ENCODE measurements at places on chromosomes 5 and 9.

GRCh38 chr9:81225596-81225995, 463.8 kb downstream of the TLE1 start:
- no peak for DNase-seq

- no peak for DNase-seq
Measured at GRCh38 chr9:126633881-126634558, 20.3 kb downstream of the LMX1B start.

GRCh38 chr9:91577633-91578061, 154.0 kb upstream of the NFIL3 start:
- no peak for DNase-seq

GRCh38 chr5:42811591-42812446, at the start of gene SELENOP:
TSS of gene SELENOP (minus strand) at chr5:42811892. CDS start at chr5:42808353, 3,539 bp downstream.
- peak; percentile 47 for DNase-seq

GRCh38 chr9:114382699-114383520, 4.9 kb downstream of the AKNA start:
- no peak for DNase-seq

DNA sequence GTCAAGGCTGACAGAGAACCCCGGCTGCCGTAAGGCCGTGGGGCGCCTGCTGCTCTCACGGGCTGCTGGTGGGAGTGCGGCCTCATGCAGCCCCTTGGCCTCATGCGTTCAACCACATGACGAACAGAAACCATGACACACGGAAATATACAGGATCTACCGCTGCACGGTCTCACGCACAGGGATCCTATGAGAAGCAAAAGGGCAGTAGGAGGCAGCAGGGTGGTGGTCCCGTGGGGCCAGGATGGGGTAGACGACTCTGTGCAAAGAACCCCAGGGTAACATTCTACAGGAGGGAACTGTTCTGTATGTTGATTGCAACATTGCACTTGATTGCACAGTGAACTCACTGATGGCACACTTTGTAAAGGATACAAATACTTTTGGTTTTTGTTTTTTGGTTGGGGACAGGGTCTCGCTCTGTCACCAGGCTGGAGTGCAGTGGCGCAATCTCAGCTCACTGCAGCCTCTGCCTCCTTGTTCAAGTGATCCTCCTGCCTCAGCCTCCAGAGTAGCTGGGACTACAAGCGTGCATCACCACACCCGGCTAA, 51.6 kb downstream of the NACC2 start:
- DNase-seq, result no peak

GRCh38 chr9:35114840-35115628, 628 bp downstream of the ATOSB start:
- DNase-seq, result no peak

GRCh38 chr5:100731768-100732167, 171.3 kb downstream of the ST8SIA4 start:
- no peak for DNase-seq

DNA sequence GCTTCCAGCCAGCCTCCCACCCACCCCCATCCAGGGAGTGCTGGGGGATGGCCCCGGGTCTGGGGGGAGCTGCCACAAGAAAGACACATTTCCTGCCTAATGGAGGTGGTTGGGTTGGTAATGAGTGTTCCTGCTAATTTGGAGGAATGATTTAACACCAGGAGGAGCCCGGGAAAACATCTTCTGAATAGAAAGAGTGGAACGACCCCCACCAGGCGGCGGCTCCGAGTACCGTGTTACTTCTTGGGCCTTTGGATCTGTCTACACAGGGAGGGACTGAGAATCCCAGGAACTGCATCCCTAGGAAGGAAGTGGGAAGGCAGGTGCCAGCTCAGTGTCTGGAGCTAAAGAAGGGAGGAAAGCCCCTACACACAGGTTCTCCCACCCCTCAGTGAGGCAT, 64.6 kb downstream of the TSPAN17 start:
- no peak for DNase-seq

GRCh38 chr9:104345061-104345460, 159.0 kb upstream of the OR13F1 start:
- no peak for DNase-seq

DNA sequence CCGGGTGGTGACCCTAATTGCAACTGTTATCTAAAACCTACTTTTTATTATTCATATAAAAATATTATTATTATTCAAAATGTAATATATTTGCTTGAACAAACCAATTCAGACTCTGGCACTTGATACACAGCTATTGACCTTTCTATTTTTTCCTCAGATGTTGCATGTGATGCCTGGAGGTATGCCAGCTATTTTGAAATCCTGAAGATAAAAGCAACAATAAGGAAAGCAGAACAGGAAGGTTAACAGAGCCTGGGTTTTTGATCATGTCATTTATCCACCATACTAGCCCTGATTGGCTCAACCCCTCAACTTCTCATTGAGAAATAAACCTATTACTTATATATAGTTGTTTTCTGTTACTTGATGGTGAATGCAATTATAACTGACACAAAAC, 340.9 kb upstream of the KIF2A start:
- DNase-seq, result no peak

DNA sequence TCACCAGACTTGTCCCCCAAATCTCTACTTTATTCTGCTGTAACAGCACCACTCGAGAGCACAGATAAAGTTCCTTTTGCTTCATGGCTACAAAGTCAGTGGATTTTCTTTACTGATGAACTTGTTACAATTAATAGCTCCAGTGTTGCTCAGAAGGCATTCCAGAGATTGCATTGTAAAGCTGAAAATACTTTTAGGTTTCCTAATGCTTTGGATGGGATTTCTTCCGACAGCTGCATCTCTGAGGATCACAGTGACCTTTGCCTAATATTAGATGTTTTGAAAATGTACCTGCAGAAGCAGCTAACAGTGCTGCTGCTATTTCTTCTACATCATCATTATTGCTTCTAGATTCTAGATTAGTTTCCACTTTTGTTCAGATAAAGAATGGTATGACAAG, 58.8 kb upstream of the TMEM171 start:
- DNase-seq, result no peak

DNA sequence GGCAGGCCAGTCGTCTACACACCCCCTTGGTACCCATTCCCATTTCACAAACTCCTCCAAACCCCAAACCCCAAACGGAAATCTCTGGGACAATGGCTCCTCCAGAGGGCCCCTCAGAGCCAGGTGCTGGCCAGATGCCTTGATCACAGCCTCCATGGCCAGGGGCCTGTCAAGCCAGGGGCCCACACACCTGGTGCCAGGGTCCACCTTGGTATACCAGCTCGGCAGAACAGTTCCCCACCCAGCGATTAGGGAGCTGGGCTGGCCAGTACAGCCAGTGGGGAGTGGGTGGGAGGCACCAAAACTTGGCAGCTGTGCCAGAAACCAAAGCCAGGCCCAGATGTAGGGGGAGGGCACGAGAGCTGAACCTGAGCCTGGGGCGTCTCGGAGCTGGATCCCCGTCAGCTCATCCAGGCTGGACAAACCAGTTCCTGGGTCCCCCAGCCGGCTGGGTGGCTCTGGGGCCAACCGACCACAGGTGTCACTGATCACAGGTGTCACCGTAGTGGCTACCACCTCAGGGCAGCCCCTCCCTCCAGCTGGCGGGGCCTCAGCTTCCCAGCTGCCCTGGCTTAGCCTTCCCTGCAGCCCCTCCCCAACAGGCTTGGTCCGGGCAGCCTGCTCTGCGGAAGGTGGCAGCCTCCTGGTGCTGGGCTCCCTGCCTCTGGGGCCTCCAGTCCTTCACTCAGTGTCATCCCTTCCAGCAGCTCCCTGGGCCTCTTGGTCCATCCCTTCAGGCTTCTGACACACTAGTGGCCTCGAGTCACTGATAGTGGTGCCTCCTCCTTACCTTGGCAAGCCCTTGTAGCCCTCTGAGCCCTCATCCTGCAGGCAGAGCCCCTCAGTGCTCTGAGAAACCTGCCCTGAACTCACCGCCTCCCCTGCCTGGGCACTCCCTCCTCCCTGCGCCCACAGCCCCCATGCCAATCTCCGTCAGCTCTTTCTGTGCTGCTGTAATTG, 6.6 kb upstream of the RMND5B start:
- no peak for DNase-seq

- no peak for DNase-seq
Measured at GRCh38 chr5:80973027-80973426, 12.9 kb downstream of the RASGRF2 start.

- DNase-seq, result no peak
Measured at GRCh38 chr5:109045710-109046109, 298.0 kb downstream of the FER start.

GRCh38 chr5:122121479-122122465, 7.6 kb upstream of the ZNF474 start:
- DNase-seq, result no peak

- no peak for DNase-seq
Measured at GRCh38 chr5:93072831-93073459, 508.1 kb downstream of the NR2F1-AS1 start.

DNA sequence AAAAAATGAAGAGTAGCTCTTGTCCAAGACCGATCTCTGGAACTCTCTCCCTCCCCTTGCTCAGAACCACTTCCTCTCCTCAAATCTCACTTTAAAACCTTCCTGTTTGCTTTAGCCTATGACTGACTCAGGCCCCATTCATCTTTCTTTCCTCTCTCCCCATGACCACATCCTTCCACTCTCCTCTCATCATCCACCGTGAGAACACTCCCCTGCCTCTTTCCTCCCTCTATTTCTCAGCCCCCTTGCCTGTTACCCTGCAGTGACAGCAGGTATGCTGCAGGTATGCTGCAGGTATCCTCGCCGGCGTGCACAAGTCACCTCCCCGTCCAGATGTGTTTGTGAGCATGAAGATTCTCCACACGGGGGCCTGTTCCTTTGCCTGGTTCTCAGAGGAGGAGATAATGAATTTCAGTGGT, 505.3 kb downstream of the CCDC171 start:
- no peak for DNase-seq

DNA sequence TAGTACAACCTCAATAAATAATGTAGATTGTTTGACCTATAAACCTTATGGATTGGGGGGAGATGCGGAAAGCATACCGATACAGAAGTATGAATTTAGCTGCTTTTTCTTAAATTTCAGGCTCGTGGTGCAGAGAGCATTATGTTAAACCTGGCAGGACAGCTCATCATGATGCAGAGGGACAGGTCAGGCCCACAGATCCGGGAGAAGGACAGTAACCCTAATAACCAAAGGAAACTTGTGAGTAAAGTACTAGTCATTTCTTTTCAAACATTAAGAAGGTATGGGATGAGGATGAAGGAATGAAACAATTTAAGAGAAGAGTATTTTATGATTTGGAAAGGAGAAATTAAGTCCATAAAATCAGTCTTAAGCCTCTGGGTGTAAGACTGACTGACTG, 70.5 kb downstream of the ERMP1 start:
- no peak for DNase-seq

DNA sequence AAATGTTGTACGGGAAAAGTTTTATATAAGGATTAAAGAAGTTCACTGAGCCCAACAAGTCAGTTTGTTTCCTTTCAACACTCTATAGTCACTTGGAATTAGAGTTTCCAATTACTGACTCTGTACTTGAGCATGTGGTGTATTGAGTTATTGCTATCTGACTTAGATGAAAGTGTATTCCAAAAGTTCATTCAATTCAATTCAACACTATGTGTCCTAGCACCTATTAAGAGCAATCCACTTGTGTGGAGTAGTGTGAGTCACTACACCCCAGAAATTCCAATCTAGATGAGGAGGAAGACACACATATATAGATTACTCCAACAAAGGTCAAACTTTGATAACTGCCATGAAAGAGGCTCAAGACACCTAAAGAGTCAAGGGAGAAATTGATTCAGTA, 98.2 kb upstream of the SLCO6A1 start:
- DNase-seq, result no peak

GRCh38 chr9:22216730-22217172, 207.6 kb upstream of the CDKN2B start:
- peak; percentile 28 for DNase-seq

- DNase-seq, result no peak
Measured at GRCh38 chr5:8340261-8340660, 471.3 kb downstream of the MTRR start.

- no peak for DNase-seq
Measured at GRCh38 chr9:137222190-137223077, at the start of gene RNF208. TSS of gene RNF208 (minus strand) at chr9:137222240. CDS start at chr9:137221212, 1,028 bp downstream.

GRCh38 chr5:174338185-174339010, 292.9 kb downstream of the NSG2 start:
- no peak for DNase-seq

DNA sequence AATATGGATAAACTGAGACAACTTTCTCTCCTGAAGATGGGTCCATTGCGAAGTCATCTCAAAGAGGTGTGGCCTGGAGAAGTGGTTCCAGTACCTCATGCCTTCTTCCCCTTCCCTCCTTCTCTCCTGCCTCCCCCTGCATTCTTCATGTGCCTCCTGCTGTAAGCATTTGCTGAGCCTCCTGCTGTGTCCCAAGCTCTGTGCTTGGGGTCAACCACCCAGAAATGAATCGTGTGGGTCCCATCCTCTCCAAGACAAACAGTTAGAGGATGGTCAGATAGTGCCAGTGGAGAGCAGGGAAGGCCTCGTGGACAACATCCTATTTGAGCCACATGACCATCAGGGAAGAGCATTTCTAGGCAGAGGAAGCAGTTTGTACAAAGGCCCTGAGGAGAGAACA, 53.5 kb downstream of the KCNIP1 start:
- no peak for DNase-seq

DNA sequence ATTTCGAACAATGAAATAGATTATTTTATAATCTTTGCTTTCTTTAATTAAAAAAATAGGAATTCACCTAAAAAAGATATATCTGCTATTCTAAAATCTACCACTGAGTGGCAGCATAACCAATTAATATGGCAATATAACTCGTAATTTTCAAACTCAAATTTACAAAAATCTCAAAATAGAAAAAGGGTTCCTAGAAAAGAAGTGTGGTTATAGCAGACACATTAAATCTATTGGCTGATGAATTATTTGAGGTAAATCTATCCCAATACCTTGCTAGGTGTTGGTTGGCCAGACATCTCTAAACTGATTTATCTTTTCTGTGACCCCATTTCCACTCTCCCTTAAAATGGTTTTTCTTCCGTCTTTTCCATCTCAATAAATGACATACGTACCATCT, 30.2 kb upstream of the NRG2 start:
- DNase-seq, result no peak

GRCh38 chr9:85716031-85716877, 25.5 kb downstream of the AGTPBP1 start:
- no peak for DNase-seq

GRCh38 chr9:81032030-81032572, 657.2 kb downstream of the TLE1 start:
- DNase-seq, result no peak

GRCh38 chr5:97019435-97020117, 83.7 kb downstream of the LNPEP start:
- no peak for DNase-seq

- DNase-seq, result no peak
Measured at GRCh38 chr9:130453487-130453886, 8.7 kb downstream of the ASS1 start.

- DNase-seq, result no peak
Measured at GRCh38 chr5:180799902-180800801, 2.5 kb downstream of the MGAT1 start.

Measured in NCI-H187 (cell line).